NCI-H82 (cell line): ENCODE measurements at places on chromosomes 5 and 9.

- DNase-seq, result no peak
Observed at GRCh38 chr5:57383093-57383861, 99.3 kb downstream of the ACTBL2 start.

GRCh38 chr9:70910598-70910997 lies 210.8 kb downstream of the TRPM3 start:
- DNase-seq, result no peak

DNA sequence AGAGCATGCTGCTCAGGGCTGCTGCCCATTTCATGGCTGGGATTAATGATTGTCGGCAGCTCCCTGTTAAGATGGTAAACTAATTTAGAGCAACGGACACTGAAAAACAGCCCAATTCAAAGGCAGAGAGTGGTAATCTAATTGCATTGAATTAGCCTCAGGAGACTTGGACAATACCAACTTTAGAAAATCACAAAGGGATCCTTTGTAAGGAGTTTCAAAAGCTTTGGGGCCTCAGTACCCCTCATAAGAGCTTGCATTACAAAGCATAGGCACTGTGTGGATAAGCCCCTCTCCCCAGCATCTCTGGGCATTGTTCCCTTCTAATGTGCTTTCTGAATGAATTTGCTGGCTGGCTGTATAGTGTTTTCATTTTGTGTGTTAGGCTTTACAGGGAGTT lies 6.7 kb downstream of the GLRA1 start:
- DNase-seq, result peak; percentile 64

- no peak for DNase-seq
Observed at GRCh38 chr5:133708331-133708850, 96.0 kb upstream of the FSTL4 start.

DNA sequence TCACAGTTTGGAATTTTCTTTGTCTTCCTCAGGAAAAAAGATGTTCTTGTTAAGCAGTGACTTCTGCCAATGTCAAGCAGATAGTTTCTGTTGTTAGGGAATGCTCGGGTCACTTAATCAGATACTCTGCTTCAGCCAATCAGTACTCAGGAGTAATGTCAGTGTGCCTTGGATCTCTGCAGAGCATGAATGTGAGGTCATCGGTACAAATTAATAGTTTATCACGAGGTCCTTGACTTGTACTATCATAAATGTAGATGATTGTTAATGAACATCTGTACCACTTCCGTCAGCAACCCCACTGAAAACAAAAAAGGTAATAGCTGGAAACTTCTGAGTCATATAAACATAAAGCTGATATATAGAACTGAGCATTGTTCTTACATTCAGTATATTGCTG lies 73.6 kb downstream of the FBXL7 start:
- DNase-seq, result no peak

DNA sequence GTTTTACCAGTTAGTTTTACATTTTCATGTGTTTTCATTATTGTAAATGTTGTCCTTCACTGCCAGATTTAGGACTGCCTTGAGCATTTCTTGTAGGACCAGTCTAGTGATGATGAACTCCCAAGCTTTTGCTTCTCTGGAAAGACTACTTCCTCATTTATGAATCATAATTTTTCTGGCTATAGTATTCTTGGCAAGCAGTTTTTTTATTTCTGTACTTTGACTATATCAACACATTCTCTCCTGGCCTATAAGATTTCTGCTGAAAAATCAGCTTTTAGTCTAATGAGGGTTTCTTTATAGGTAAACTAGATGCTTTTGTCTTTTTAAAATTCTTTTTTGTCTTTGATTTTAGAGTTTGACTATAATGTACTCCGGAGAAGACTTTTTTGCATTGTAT lies 256.8 kb upstream of the GRAMD2B start:
- no peak for DNase-seq

- DNase-seq, result no peak
Observed at GRCh38 chr5:94102849-94103248, 361.4 kb upstream of the POU5F2 start.

DNA sequence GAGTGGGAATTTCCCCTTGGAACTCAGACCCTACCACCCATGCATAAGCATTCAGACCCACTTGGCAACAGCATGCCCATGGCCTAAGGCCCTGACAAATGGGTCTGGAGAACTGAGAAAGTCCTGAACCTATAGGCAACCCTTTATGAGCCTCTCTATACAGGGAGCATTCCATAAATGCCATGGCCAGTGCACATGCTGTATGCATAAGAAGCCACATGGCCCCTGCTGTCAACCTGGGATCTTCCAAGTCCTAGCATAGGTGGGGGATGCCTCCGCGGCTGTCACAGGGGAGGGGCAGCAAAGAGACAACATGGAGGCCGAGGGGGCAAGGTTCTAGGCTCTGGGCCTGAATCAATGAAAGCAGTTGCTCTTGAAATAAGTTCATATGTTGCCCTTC lies 8.2 kb upstream of the NIPAL4 start:
- DNase-seq, result no peak

DNA sequence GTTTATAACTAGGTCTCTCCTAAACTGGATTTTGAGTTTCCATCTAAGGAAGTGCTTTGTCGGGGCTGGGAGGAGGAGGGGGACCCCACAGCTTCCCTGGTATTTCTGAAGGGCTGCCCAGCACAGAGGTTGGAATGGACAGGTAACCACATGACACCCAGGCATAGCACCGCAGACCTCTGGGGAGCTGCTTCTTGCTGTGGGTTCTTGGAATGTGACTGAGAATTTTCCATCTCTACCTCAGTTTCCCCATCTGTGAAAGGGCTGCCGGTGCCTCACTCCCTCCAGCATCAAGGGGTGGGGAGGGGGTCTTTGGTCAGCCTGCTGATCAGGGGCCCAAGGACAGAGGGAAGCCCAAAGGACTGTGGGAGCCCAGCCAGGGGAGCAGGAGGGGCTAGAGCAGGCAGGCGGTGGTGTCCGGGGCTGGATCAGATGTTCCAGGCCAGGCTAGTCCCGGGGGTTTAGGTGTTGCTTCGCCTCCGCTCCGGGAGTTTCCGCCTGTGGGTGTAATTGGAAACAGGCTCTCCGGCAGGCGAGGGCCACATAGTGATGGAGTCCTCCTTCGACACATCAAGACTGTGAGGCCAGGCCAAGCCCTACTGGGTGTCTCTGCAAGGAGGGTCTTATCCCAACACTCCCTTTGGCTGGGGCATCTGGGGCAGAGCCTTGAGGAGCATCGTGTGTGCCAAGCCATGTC lies 3.3 kb downstream of the OLFML2A start:
- no peak for DNase-seq

- DNase-seq, result no peak
Observed at GRCh38 chr5:83096660-83097339, 19.5 kb downstream of the XRCC4 start.

- no peak for DNase-seq
Observed at GRCh38 chr9:96719521-96719920, 58.4 kb downstream of the ZNF510 start.

- peak; percentile 55 for DNase-seq
Observed at GRCh38 chr5:128674837-128675446, 136.9 kb upstream of the FBN2 start.

DNA sequence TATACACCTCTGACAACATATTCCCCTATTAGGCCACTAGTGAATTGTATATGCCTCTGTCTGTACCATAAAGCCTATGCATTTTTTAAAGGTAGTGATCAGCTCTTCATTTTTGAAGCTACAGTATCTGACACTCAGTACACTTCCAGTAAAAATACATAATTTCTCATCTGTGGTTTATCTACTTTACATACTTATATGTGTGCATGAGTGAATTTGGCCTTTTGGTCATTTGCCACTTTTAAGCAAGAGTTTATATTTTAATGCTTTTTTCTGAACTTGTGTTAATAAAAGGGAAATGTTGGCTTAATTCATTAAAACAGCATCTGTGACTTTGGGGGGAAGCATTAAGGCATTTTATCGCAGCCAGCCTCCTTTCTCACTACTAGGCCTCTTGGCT lies 47.8 kb downstream of the ST8SIA4 start:
- DNase-seq, result no peak

- no peak for DNase-seq
Observed at GRCh38 chr5:6424110-6424659, 24.5 kb upstream of the UBE2QL1 start.

DNA sequence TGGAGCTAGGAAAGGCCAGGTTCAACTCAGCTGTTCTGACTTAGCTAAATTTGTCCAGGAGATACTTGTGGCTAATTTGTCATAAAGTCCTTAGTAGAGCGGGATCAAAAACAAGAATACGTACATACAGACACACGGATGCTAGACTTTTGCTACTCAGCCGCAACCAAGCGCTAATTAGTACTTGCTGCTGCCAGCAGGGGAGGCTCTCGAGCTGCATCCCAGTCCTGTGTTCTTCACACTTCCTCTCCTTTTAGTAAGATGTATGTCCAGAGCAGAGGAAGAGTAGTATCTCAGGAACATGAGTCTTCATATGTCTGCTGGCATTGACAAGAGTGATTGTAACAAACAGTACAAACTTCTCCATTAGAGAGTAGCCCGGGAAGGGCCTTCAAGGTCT lies 58.3 kb downstream of the CYFIP2 start:
- DNase-seq, result no peak

- peak; percentile 18 for DNase-seq
Observed at GRCh38 chr5:90476391-90476790, 1.7 kb downstream of the POLR3G start.

GRCh38 chr5:78746021-78746770 lies 97.6 kb upstream of the LHFPL2 start:
- DNase-seq, result no peak

DNA sequence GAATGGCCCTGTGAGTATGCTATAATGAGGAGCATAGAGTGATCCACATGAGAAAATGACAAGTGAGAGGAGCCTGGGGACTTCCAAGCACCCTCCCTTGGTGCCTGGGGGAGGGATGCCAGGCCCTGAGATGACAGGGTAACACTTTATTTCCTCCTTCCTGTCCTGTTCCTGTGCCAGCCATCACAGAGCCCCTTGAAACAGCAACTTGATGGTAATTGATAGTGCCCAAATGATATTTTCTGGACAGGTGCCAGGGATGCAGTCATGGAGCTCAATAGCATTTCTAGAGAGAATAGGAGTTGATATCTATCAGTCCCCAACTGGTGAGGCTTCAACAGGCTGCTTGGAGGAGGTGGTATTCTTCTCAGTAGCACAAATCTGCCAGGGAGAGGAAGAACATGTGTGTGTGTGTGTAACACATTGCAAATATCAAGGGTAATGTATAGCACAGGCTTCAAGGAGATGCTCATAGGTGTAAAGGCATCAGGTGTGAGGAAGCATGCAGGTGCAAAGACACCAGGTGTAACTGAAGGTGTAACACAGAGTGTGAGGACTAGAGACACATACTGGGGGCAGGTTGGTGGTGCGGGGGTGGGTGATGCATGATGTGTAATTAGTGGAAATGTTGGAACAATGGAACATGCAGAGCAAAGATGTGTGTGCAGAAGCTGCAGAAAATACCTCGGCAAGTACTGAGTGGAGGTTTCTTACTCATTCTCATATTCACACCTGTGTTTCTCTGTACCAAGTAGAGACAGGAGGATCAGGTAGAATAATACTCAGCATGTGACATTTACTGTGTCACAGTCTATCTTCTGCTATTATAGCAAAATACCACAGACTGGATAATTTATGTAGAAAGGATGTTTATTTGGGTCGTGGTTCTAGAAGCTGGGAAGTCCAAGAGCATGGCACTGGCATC lies 18.1 kb upstream of the WWC1 start:
- no peak for DNase-seq

- DNase-seq, result peak; percentile 62
Observed at GRCh38 chr5:96997265-96997859, 61.5 kb downstream of the LNPEP start.

- no peak for DNase-seq
Observed at GRCh38 chr5:176862330-176862995, 36.7 kb downstream of the HK3 start.

DNA sequence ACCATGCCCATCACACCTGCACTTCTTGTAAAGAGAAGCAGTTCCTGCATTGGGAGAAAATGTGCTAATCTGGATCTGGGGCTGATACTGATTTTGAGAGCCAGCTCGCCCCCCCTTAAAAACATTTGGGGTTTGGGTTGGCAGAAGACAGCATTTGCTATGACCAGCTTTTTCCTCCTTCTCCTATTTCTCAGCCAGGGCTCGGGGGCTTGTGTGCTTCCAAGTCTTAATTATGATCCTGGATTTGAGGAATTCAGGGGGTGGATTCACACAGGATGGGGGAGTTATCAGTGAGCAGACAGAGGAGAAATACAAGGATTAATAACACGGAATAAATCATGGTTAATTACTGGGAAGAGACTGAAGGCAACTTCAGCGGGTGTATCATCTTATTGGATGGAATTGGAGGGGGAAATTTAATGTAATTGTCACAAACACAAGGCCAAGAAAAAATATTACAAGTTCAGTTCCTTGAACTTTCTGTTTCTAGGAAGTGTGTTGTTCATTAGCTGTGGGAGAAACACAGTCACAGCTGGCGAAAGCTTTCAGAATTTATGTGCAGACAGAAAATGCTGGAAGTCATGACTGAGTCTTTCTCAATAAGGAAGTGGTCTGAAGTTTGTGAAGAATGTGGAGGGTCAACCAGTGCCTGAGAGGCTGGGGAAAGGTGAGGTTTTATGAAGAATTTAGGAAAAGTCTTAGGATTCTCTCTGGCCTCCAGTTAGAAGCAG lies 15.3 kb downstream of the C9orf152 start:
- DNase-seq, result no peak

DNA sequence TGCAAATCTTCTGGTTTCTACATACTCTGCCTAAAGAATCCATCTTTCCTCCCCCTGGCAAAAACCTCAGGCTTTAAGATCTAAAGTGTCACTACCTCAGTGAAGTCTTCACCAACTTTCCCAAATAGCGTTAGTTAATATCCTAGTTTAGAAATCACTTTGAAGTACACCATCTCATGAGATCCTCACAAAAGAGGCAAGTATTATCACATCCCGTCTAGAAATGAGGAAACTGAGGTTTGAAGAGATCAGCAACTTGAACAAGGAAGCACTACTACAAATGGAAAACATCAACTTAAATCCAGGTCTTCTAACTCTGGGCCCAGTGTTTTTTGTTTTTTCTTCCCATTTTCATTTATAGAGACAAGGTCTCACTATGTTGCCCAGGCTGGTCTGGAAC lies 4.6 kb downstream of the AP3B1 start:
- no peak for DNase-seq
